ENCODE measurements at places on chromosomes 2 and 18.
A peak's percentile ranks its signal among the peaks of the same experiment; 100 is the strongest.

- no peak for DNase-seq
Observed at GRCh38 chr2:69082430-69082997, 69.5 kb downstream of the ANTXR1 start.

- no peak for DNase-seq
Observed at GRCh38 chr2:201668402-201668910, 25.2 kb upstream of the TMEM237 start.

GRCh38 chr2:70920367-70920715, 15.4 kb upstream of the ATP6V1B1 start:
- DNase-seq: no peak

DNA sequence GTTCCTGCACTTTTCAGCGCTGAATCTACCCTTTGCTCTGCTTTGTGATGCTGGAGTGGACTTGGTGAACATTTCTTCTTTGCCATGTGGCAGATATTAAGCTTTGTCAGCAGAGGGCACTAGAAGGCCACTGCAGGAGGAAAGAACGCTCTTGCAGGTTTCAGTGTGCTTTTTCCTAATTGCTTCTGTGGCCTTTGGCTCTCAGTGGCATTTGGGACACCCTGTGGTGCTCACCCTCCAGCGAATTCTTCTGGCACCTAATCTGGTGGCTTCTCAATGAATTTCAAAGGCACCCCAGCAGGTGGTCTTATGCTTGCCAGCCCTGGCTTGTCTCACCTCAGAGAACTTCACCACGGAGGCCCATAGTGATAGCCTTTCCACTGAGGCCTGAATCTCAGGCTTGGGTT, 146.7 kb downstream of the MYO3B start:
- DNase-seq: peak; percentile 21

DNA sequence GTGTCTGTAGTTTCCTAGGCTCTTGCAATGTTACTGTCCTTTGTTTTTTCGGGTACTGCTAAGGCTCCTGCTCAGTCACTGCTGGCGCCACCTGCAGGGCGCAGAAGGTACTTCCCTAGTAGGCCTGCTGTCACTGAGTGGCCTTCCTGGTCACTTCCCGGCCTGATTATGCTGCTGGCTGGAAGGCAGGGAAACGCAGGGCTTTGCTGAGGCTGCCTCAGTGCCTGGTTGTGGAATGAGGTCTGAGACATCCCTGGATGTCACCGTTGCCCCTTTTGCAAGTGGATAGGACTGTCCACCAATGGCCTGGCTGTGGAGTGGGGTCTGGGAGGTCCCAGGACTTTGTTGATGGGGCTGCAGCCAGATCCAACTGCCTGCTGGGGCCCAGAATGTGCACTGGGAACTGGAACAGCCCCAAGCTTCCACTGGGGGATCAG, 13.1 kb downstream of the DAW1 start:
- peak; percentile 55 for DNase-seq

DNA sequence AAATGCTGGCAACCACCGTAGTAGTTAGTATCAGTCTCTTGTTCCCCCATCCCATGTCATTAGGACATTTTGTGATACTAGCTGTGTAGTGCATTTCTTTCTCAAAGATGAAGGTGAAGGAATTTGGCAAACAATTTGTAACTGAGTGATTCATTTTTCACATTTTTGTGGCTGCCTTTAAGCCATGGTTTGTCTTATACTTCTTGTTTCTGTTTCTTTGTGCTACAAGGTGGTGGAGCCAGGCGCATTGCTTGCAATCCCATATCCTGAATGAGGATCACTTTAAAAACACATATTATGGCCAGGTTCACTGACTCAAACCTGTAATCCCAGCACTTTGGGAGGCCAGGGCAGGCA, 40.6 kb downstream of the GPD2 start:
- no peak for DNase-seq

DNA sequence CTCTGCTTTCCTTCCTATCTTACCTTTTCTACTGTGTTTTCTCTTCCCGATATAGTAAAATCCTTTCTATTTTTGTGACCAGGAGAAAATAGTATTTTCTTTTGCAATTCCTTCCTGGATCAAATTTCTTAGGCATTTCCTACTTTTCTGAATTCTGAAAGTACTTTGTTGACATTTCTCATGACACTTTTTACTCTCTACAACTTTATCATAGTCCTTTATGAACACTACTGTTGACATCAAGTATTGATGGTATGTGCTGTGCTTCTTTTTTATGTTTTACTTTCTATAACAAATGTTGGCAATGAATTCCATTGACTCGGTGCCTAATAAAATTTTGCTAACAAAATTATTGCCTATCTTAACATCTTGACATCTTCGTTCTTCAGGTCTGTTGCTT, 217.7 kb upstream of the TCF4 start:
- no peak for DNase-seq

DNA sequence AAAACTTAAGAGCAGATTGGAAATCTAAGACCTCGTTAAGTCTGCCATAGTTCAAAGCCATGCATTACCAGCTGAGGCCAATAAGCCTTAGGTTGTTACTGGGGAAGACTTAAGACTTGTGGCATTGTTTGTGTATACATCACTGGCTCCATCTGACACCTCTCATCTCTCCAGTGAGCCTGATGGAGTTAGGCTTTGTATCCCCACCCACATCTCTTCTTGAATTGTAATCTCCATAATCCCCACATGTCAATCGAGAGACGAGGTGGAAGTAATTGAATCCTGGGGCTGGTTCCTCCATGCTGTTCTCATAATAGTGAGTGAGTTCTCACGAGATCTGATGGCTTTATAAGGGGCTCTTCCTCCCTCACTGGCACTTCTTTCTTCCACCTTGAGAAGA, 404.6 kb downstream of the ARHGAP15 start:
- DNase-seq: no peak

DNA sequence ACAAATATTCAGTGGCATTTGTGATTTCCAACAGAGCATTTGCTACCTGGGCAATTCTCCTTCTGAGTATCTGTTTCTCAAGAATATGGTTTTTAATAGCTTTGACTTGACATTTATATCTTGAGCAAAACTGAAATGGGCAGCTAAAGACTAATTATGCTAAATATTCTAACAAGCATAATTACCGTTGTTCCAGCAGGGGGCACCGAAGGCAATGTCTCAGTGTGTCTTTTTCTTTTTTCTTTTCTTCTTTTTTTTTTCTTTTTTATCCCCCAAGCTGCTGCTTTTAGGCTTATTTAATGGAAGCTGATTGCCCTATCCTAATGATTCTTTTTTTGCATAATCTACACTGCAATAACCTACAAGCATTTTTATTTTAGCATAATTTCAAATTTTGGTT, 138.9 kb upstream of the NABP1 start:
- peak; percentile 20 for DNase-seq

GRCh38 chr2:43088143-43089073, 138.0 kb downstream of the ZFP36L2 start:
- DNase-seq: no peak

Data from CD4-positive, alpha-beta T cell treated with Interleukin-6 for 4 hours (primary cell).